ENCODE measurements at places on chromosomes 4 and X. TPM values are rescaled to one million over a fixed set of nuclear protein-coding genes. Genes with fewer than 3 reads are reported as not detected.

DNA sequence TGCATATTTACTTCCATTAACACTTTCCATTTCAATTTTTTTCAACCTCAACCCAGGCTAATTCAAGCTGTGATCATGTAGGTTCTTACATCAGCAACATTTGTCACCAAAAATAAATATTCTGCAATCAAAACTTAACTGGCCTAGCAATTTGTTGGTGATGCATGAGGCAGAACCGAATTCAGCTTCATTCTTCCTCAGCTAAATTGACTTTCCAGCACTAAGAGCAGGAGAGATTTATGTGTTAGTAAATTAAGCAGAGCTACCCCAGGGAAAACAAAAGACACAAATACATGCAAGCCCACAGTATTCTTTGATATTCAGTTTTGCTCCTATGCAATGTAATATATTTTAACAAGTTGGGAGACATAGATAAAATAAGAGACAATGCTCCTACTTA is 208.7 kb upstream of the NDST3 start:
- peaks cover 2% of the 10 kb centered on the region for H3K27me3 ChIP-seq
- H3K4me3 ChIP-seq = no peak overlapping the region
- no peaks in the 10 kb centered on the region for H3K4me1 ChIP-seq
- H3K36me3 ChIP-seq = no peaks in the 10 kb centered on the region

DNA sequence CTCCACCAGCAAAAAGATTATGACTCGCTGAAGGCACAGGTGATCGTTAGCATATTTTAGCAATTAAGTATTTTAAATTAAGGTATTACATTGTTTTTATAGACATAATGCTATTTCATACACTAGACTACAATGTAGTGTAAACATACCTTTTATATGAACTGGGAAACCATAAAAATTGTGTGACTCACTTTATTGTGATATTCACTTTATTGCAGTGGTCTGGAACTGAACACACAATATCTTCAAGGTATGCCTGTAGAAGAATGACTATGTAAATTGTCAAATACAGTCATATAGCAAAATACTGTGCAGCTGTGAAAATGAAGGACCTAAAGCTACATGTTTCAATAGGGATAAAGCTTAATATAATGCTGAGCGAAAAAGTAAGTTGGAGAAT is 26.6 kb upstream of the MAML3 start:
- no peaks in the 10 kb centered on the region for H3K4me1 ChIP-seq
- H3K27me3 ChIP-seq = peaks cover 2% of the 10 kb centered on the region
- DNase-seq = no peak
- no peaks in the 10 kb centered on the region for H3K36me3 ChIP-seq

Gene PPARGC1A
- not detected for polyA plus RNA-seq

Gene VEGFD
- polyA plus RNA-seq = not detected

Gene MEPE
- polyA plus RNA-seq = not detected

- H3K4me3 ChIP-seq = no peak overlapping the region
- H3K4me1 ChIP-seq = no peaks in the 10 kb centered on the region
- H3K27ac ChIP-seq = no peak overlapping the region
- H3K27me3 ChIP-seq = no peaks in the 10 kb centered on the region
- DNase-seq = no peak
Observed at GRCh38 chr4:52957220-52957686, 95.1 kb downstream of the RASL11B start.

DNA sequence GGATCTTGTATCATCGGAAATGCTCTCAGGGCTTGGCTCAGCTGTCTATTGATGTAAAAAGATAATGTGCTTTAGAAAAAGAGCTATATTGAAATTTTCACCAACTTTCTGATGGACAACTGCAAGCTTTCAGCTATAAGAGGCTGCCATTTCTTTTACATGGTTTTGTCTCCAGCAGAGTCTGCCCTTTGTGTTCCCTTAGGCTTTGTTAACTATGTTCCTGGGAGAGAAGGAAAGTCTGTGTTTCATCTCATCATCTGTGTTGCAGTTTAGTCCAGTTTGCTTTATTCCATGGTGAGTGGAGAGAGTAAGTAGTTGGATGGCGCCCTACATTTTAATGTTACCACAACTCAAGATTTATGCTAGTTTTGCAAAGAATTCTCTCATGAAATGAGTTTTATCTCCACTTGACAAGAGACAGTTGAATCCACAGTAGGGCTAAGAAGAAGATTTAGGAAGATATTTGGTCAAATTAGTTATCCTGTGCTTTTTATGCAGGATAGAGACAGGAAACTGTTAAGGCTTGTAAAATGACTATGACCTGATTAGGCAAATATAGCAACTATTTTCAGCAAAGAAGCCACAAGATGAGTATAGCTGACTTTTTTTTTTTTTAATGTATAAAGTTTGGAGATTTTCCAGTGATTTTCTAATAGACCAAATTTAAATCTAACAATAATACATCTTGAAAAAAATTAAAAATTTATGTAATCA is 16.5 kb downstream of the SEPTIN11 start:
- peaks cover 6% of the 10 kb centered on the region for H3K36me3 ChIP-seq
- no peak overlapping the region for H3K4me3 ChIP-seq
- no peaks in the 10 kb centered on the region for H3K27me3 ChIP-seq
- DNase-seq = no peak

DNA sequence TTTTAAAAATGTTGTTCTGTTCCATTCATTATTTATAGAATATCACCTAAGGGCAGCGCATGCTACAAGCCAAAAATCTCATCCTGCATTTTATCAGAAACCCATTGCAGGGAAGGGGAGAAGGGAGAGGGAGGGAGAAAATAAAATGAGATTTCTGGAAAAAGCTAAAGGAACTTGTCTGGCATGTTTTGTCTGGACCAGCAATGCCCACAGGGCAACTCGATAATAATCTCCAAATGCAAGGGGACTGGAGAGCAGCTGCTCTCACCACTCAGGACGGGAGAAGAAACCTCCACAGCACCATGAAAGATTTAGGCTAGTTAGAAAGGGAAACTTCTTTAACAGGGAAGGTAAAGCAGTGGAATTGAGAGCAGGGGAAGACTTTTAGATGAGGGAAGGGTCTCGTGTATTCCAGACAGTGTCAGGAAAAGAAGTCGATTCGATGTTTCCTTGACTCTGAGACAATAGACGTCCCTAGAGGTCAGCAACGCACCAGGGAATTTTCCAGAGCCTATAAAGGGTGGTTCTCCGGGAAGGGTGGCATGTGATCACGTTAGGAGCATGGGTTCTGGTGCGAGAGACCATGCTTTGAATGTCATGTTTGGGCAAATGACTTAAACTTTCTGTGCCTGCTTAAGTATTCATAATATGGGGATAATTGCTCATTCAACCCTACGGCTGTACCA is 132.2 kb upstream of the NDP start:
- H3K4me1 ChIP-seq = no peaks in the 10 kb centered on the region
- H3K27me3 ChIP-seq = peaks cover 10% of the 10 kb centered on the region
- no peak overlapping the region for H3K27ac ChIP-seq
- DNase-seq = no peak
- H3K36me3 ChIP-seq = peaks cover 3% of the 10 kb centered on the region

DNA sequence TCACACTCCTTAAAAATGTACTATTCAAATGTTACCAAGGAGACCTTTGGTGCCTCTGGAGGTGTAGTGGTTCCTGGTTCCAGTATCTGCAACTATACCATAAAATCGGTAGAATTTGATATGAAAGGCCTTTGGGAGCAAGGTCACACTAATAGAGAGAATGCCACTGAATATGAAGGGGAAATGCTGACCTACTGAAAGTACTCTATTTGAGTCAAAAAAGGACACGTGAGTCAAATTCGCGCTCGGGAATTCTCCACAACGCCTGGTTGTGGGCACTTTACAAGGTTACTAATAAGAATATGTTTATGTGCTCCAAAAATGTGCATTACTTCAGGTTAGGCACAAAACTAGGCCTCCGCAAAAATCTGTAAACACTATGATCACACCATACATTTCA is 39.5 kb upstream of the RELL1 start:
- H3K4me3 ChIP-seq = no peak overlapping the region
- peaks cover 6% of the 10 kb centered on the region for H3K4me1 ChIP-seq
- H3K27me3 ChIP-seq = peaks cover 3% of the 10 kb centered on the region
- H3K27ac ChIP-seq = no peak overlapping the region

Gene TBC1D14
- 39.8 TPM for polyA plus RNA-seq

Gene VCX2
- not detected for polyA plus RNA-seq

Gene ZAR1
- polyA plus RNA-seq = not detected

- H3K27me3 ChIP-seq = peaks cover 14% of the 10 kb centered on the region
- no peaks in the 10 kb centered on the region for H3K36me3 ChIP-seq
- H3K4me1 ChIP-seq = peaks cover 13% of the 10 kb centered on the region
- H3K4me3 ChIP-seq = peak overlapping the region; percentile 45
Observed at GRCh38 chr4:8035371-8035780, 95.7 kb upstream of the AFAP1 start.

Gene TLR1
- polyA plus RNA-seq = 24.7 TPM

DNA sequence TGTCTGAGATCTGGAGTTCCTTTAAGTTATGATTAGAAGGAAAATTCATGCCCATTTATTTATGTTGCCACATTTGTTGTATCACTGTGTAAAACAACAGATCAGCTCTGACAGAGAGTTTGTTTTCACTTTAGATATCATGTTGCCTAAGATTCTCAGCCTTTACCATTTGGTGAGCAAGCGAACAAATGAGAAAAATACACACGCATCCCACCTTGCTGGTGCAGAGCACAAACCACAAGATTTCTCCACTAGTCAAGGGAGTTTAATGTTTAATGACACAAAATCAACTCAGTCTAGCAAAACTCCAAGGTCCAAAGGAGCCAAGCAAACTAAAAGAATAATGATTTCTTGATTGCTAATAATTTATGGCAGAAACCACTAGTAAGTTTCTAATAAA is 27.7 kb downstream of the FGF5 start:
- DNase-seq = no peak
- H3K36me3 ChIP-seq = no peaks in the 10 kb centered on the region
- H3K27me3 ChIP-seq = no peaks in the 10 kb centered on the region
- no peak overlapping the region for H3K27ac ChIP-seq

DNA sequence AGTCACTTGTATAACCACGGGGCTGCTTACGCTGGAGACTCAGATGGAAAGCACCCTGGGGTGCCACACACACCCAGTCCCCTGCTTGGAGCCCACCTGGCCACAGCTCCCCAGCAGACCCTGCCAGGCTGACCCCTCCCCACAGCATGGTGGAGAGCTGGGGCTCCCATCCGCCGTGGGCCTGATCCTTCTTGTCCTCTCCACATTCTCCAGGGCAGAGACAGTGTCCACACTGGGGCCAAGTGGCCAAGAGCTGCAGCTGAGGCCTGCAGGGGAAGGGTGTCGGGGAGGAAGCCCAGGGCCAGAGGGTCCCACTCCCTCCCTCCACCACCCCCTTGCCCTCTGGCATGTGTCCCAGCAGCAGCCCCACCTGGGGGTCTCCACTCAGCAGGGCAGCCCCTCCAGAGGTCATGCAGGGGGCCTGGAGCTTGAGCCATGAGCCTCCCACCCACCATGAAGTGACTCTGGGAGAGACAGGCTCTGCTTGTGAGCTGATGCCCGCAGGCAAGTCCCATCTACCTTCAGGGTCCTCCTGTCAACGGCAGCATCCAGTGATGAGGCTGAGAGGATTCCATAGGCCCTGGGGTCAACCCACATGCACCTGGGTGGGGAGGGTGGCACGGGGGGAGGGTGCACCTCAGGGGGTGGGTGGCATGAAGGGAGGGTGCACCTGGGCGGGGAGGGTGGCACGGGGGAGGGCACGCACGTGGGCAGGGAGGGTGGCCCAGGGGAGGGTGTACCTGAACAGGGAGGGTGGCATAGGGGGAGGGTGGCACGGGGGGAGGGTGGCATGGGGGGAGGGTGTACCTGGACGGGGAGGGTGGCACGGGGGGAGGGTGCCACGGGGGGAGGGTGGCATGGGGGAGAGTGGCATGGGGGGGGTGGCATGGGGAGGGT is 56.4 kb downstream of the FAM53A start:
- H3K4me3 ChIP-seq = no peak overlapping the region
- DNase-seq = no peak
- H3K27me3 ChIP-seq = peaks cover 2% of the 10 kb centered on the region
- H3K27ac ChIP-seq = no peak overlapping the region
- no peaks in the 10 kb centered on the region for H3K36me3 ChIP-seq
- no peaks in the 10 kb centered on the region for H3K4me1 ChIP-seq

Gene GLRA3
- not detected for polyA plus RNA-seq

- H3K4me3 ChIP-seq = no peak overlapping the region
- H3K4me1 ChIP-seq = no peaks in the 10 kb centered on the region
- no peak overlapping the region for H3K27ac ChIP-seq
- H3K36me3 ChIP-seq = no peaks in the 10 kb centered on the region
- no peak for DNase-seq
Observed at GRCh38 chr4:128454881-128455280, 167.3 kb upstream of the PGRMC2 start.

Gene SUPT20HL1
- polyA plus RNA-seq = not detected

DNA sequence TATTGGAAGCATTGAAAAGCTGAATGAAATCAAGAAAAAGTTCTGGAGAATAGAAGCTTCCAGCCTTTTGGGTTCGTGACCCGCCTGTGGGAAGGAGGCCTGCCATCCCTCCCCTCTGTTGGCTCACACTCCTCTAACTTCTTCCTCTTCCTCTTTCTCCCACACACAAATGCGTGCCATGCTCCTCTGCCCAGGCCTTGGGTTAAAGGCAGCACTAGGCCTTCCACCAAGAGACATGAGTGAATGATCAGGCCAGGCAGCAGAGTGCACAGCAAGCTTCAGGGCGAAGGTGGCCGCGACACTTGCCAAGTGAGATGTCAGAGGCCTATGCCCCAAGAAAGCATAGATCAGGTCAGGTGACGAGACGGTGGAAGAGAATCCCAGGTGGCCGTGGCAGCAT is 38.4 kb downstream of the FAM193A start:
- H3K4me3 ChIP-seq = no peak overlapping the region
- peak overlapping the region; percentile 23 for H3K27ac ChIP-seq
- H3K4me1 ChIP-seq = peaks cover 49% of the 10 kb centered on the region
- H3K36me3 ChIP-seq = no peaks in the 10 kb centered on the region
- H3K27me3 ChIP-seq = peaks cover 3% of the 10 kb centered on the region

Gene SHOX
- not detected for polyA plus RNA-seq

Gene F9
- not detected for polyA plus RNA-seq

Gene DRP2
- polyA plus RNA-seq = not detected

Gene CSAG3
- not detected for polyA plus RNA-seq

- DNase-seq = no peak
- no peaks in the 10 kb centered on the region for H3K27me3 ChIP-seq
- H3K36me3 ChIP-seq = no peaks in the 10 kb centered on the region
- H3K27ac ChIP-seq = no peak overlapping the region
- H3K4me1 ChIP-seq = no peaks in the 10 kb centered on the region
Observed at GRCh38 chr4:139241086-139241783, 38.8 kb downstream of the MGARP start.

GRCh38 chr4:64205376-64205775 is 203.9 kb downstream of the TECRL start:
- DNase-seq = no peak
- no peaks in the 10 kb centered on the region for H3K36me3 ChIP-seq
- H3K4me3 ChIP-seq = no peak overlapping the region
- H3K27me3 ChIP-seq = no peaks in the 10 kb centered on the region

DNA sequence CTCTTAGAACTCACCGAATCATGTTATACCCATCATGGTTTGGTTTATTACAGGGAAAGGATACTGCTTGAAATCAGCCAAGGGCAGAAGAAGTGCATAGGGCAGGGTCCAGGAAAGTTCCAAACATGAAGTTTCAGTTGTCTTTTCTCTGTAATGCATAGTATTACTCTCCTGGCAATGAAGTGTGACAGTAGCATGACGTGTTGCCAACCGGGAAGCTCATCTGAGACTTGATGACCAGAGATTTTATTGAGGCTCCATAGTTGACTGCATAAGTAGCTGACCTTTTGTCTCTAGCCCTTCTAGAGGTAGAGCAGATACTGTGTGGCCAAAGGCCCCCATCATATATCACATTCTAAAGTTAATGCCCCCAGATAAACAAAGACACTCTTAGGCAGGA is 72.1 kb downstream of the BEND4 start:
- no peaks in the 10 kb centered on the region for H3K4me1 ChIP-seq
- peaks cover 6% of the 10 kb centered on the region for H3K36me3 ChIP-seq
- H3K4me3 ChIP-seq = no peak overlapping the region
- no peak overlapping the region for H3K27ac ChIP-seq

Data from immature natural killer cell (primary cell).